ENCODE measurements at places on chromosomes 6 and 20.
A peak's percentile ranks its signal among the peaks of the same experiment; 100 is the strongest.

DNA sequence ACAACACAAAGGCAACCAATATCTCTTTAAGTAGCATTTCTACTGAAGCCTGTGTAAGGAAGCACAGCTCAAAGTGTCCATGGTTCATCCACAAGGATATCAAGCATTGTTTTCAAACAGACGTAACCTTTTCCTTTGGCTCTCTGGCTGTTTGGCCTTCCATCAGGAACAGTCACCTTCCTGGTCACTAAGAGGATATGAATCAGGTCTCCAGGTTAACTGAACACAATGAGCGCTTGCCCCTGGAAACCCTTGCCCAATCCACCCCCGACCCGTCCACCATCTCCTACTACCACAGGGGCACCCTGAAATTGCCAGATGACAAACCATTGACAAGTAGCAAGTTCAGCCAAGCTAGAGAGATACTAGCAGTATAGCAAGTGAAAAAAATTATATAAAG is 114.4 kb upstream of the COL21A1 start:
- no peak for DNase-seq

DNA sequence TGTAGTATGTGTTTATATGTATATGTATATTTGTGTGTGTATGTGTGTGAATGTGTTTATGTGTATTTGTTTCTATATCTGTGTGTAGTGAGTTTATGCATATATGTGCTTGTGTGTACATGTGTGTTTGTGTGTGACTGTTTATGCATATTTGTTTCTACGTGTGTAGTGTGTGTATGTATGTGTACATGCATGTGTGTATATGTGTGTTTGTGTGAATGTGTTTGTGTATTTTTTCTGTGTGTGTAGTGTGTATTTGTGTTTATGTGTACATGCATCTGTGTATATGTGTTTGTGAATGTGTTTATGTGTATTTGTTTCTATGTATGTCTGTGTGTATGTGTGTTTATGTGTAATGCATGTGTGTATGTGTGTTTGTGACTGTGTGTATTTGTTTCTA is 12.1 kb upstream of the SMOC2 start:
- DNase-seq, result no peak

DNA sequence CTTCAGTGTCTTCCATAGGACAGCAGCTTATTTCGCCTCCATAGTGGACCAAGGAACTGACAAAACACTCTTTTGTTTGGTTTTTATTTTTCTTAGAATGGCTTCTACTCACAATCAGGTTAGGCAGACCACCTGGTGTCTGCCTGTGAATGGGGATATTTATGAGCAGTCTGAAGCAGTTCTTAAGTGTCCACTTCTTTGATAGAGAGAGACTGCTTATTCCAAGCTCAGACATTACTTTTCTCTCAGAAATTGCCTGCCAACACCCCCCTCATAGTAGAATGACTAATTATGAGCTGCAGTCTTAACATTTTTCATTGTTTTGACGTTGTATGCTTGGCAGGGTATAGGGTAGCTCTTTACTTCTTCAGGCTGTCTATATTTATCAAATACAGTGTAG is 174.7 kb downstream of the ZFAND3 start:
- DNase-seq, result peak; percentile 14

- DNase-seq, result peak; percentile 45
Measured at GRCh38 chr20:32652739-32653526, 20.8 kb downstream of the C20orf203 start.

- DNase-seq, result no peak
Measured at GRCh38 chr20:59214073-59214472, 50.5 kb downstream of the ZNF831 start.

DNA sequence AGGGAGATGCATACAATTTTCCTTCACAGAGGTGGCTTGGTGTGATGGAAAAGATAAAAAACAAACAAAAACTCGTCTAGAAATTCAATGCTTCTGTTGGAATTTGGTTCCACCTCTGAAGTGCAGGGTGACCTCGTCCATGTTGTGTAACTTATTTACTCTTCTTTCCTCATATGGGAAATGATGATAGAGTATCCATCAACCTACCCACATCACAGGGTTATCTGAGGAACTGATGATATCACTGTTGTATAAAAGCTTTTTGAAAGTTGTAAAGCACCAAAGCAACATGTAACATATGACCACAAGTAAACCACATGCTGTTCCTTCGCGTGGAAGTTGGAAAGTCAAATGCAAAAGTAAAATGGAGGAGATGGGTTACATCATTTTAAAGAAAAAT is 212.0 kb upstream of the SGK1 start:
- peak; percentile 8 for DNase-seq

GRCh38 chr6:37524025-37524969 is 24.6 kb upstream of the CCDC167 start:
- no peak for DNase-seq

GRCh38 chr6:127136786-127137185 is 18.3 kb downstream of the RSPO3 start:
- DNase-seq, result no peak

- DNase-seq, result peak; percentile 49
Measured at GRCh38 chr20:433300-433975, 25.3 kb downstream of the RBCK1 start.

DNA sequence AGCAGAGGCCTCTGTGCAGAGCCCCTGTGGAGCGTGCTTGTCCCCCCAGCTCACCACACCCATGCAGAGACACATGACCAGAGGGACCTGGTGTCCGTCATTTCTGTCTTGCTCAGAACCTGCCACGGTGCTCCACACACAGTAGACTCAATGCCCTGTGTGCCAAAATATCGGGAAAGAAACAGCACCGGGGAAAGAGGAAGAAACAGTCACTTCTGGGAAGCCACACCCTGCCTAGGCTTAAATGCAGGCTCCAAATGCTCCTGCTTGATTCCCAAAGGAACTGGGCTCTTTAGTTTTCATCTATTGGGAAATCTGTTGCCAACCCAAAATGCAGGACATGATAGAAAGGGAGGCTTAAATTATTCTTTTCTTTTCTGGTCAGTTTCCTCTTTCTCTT is 503.9 kb downstream of the CD83 start:
- DNase-seq, result no peak

- DNase-seq, result no peak
Measured at GRCh38 chr20:58112017-58112781, 116.3 kb downstream of the ANKRD60 start.

DNA sequence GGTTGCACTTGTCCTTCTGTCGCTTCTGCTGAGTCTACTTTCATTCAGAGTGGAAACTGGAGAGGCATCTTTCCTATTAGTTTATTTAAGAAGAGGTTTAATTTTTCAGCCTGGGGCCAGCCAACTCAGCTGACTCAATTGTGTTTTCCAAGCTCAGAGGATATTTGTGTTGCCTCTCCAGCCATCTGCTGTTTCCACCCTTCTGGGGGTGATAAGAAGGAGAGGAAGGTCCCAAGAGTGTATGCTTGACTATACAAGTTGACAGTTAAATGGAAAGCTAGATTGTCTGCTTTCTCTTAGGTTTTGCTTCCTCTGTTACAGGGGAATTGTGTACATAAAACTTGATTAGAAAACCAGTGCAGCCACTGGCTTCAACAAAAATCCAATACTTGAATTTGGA is 3.0 kb downstream of the PSMF1 start:
- DNase-seq, result no peak

DNA sequence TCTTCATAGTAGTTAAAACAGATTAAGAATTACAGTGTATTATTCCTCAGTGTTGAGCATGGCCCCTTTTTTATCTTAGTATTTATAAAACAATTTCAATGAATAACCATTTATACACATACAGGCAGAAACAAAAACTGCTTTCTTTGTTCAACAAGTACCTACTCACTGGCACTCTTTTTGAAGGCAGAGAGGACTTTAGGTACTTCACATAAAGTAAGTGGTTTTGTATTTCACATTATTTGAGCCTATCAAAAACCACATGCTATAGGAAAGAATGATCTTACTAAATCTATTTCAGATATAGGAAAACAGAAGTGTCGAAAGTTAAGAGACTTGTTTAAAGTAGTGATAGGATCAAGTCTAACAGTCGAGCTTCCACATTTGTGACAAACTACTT is 73.8 kb downstream of the PRKN start:
- no peak for DNase-seq

- DNase-seq, result no peak
Measured at GRCh38 chr6:84731901-84732300, 32.5 kb downstream of the TBX18 start.

GRCh38 chr6:46234156-46234556 is 63.4 kb upstream of the ENPP5 start:
- DNase-seq, result no peak

DNA sequence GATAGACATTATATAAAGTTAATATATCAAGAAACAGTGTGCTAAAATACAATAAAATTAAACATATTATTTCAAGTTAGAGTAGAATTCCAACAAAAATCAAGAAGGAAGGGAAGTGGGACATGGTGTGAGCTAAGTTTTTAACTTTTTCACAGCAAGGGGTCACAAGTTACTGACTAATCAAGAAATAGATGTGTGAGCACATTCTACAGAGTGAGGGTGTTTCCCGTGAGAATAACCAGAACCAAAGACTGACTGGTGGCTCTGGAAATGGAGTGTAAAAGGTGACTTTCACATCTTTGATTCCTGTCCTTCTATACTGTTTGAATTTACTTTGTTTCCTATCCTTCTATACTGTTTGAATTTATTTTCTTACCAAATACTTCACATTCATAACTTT is 206.6 kb downstream of the TASP1 start:
- DNase-seq, result peak; percentile 44

DNA sequence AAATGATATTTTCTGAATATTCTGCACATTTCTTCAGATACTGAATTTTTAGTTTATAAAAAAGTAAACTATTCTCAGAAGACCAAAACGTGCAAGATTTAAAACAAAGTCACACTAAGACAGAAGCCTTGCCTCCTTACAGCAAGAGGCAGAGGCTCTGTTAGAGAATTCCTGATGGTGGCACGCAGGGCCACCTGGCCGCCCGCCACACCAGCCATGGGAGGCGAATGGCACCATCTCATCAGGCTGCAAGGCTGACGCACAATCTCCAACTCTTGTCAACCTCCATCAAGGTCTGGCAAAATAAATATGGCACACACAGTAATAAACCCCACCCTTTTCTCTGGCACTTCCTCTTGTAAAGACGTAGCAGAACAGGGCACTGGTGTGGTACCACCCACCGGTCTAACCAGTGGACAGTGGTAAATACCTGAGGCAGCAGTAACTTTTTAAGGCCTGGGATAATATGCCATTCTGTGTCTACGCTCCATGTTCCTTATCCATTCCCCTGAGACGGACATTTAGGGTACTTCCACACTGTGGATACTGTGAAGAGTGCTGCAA is 111.4 kb downstream of the WDR27 start:
- no peak for DNase-seq

DNA sequence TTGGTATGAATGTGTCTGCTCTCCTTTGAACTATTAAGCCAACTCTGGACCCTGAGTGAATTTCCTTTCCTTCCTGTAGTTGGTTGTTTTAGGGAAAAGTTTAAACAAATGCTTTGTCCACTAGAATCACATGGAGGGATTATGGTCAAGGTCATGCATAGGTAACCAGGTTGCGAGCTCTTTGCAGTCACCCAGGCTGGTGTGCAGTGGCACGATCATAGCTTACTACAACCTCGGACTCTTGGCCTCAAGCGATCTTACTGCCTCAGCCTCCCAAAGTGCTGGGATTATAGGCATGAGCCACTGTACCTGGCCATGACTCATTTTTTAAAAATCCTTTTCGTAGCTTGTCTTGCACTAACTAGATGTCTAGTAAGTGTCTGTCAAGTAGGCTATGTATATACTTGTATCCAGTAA is 88.0 kb upstream of the SOX4 start:
- DNase-seq, result no peak

GRCh38 chr6:2944405-2945152 is 26.8 kb downstream of the SERPINB6 start:
- DNase-seq, result no peak

- DNase-seq, result peak; percentile 85
Measured at GRCh38 chr6:46062312-46062711, 46.7 kb upstream of the CLIC5 start.
